Renal cortex interstitium (tissue), 15 donors: ENCODE measurements at places on chromosomes 7 and 10. TPM values are rescaled to one million over a fixed set of nuclear protein-coding genes. Genes with fewer than 3 reads are reported as not detected.

- DNase-seq = no peak
These were observed 913.8 kb downstream of the KCNMA1 start for GRCh38 chr10:76723844-76724243.

DNA sequence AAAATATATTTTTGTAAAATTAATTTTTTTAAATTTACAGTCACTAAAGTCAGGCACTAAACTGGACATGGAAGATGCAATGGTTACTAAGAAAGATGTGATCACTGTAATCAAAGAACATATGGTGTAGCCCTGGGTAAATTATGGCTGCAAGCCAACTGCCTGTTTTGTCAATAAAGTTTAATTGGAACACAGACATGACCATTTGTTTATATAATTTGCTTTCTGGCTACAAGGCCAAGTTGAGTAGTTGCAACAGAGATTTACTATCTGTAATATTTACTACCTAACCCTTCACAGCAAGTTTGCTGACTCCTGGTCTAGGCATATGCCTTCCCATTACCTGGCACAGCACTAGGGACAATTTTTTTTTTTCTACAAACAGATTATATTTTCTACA lies 448.9 kb downstream of the ADRA2A start:
- DNase-seq = no peak

GRCh38 chr10:102117391-102118159 lies 2.6 kb downstream of the LDB1 start:
- DNase-seq = peak; percentile 77

DNA sequence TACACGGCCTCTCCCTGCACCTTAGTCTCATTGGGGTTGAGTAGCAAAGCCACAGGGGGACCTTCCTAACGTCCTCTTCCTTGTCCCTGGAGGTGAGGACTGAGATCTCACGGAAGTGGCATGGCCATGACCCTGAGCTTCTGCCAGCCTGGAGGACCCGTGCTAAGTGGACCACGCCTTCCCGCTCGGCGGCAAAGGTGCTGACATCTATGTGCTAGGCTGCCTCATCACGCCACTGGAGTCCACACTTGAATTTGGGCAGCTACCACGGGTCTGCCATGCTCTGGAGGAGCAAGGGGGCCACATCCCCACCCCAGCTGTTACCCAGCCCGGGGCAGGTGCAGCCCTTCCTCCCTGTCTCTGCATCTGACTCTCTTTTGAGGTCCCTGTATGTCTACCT lies 15.3 kb downstream of the GHRHR start:
- no peak for DNase-seq

GRCh38 chr10:119806334-119807130 lies 66.1 kb downstream of the MCMBP start:
- DNase-seq = no peak

DNA sequence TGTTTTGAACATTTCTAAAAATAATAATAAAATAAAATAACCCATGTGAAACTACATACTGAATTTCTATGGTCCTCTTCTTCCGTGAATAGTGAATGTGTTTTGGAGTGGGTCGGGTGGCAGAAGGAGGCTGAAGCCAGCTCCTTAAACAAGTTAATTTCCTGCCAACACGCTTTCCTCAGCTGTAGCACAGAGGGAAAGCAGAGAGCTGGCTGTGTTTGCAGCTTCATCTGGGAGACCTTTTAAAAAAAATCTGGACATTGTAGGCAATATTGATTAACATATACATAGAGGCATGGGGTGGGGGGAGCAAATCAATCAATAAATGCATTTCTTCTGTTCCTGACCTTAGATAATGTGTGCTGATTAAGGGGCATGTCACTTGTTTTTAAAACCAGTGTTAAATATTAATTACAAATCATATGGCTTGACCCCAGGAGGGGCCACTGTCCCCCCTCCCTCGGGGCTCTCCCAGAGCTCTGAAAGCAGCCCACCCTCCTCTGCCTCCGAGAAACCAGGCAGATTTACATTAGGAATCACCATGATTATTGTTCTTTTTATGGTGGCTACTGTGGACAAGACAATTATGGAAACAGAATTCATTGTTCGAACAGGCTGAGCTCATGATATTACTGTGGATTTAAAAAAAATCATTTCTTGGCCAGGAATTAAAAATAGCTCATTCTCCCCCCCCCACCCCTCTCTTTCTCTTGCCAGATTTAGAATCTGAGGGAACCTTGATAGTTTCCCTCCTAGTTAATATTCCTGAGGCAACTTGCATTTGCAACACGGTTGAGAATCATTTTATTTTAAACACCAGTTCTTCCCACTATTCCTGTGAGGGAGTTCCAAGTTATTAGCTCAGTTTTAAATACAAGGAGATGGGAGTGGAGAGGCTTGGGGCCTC lies 100.5 kb upstream of the CARD11 start:
- DNase-seq = no peak

DNA sequence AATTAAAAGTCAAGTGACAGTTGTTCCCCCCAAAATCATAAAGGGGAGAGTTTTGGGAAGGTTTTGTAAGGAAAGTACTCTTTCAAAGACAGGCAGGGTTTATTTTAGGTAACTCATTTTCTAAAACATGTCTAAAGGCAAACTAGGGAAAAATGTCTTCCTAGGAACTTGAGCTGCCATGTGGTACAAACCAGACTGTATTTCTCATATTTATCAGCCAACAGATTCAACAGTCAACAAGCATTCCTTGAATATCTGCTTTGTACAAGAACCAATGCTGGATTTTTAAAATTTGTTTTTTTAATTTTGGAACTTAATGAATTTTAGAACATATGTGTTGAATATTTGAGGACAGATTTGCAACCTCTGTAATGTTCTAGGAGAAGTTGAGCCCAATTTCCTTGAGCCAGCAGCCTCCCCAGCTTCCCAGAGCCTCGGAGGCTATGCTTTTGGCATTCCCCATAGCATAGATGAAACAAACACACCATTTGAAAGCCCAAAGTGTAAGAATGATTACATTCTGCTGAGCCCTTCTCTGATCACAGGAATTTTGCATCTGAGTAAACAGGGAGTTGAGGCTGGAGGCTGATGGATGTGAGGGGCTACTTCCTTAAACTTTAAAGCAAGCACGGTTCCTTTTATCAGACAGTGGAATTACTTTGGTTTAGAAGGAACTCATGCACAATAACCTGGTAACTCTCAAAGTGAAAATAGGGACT lies 345.1 kb downstream of the RNLS start:
- no peak for DNase-seq

DNA sequence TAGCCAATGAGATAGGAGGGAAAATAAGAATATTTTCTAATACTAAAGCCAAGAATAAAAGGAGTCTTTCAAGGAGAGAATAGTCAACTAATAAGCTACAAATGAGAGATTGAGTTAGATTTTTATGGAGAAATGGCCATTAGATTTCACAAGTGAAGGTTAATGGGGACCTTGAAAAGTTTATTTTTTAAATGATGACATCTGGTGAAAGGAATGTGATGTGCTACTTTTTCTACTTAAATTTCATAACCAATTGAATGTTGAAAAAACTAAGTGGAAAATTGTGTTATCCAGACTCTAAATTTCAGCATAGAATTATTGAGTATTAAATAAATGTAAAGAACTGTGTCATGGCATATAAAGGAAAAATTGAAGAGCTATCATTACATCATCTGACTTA lies 125.7 kb downstream of the TSPAN12 start:
- no peak for DNase-seq

DNA sequence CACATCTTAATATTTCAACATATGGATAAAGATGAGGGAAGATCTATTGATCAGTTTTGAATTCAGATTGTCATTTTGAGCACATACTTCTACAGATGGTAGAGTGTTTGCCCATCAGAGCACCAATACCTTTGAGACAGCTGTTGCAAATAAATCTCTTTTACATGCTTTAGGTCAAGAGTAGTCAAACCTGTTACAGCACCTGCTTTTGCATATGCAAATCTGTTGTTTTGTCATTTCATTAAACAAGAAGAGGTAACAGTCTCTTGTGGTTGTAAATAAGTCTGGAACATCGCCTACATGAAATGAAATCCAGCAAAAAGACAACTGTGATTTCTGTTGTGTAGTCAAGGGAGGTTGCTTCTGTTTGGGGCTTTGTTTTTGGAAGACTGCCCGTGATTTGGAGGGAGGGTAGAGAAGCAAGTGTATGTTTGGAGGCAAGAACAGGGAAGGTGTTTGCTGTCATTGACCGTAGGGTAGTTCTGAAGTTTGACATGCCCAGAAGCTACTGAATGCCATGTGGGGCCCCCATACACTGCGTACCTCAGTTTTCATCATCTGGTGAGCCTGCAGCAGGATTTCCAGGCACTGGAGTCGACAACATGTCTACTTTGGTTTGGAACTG lies 233.6 kb upstream of the PPP1R3A start:
- no peak for DNase-seq

GRCh38 chr7:2503056-2503941 lies 16.3 kb upstream of the LFNG start:
- no peak for DNase-seq

DNA sequence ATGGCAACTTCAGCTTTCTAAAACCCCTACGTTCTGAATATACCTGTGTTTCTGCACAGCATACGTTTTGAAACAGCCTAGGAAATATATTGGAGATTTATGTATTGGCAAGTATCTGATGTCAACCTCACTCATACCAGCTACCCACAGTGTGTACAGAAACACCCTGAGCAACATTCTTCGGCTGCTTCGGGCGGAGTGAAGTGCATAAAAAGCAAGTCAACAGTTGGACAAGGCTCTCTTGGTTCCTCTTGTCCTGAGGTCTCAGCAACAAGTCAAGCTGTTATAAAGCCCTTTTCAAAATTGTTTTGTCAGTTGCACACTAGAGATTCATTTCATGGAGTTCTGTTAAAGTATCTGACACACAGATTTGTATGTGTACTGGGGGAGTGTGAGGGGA lies 40.0 kb upstream of the PAPSS2 start:
- DNase-seq = no peak

DNA sequence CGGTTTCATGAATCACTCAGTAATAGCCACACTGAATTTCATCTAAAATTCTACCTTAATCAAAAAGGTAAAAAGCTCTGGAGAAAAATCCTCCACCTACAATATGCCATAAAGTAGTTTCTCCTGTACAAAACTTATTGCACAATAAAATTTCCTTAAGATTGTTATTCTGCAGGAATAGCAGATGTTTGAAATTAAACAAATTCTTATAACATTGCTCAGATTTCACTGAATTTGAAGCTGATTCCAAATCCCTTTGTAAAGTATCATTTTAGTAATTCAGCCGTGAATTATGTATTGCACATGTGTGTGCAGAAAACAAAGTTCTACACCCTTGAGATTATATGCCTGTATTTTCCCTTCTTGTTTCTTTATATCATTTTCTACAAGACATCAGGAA lies 123.8 kb downstream of the AMPH start:
- DNase-seq = no peak

DNA sequence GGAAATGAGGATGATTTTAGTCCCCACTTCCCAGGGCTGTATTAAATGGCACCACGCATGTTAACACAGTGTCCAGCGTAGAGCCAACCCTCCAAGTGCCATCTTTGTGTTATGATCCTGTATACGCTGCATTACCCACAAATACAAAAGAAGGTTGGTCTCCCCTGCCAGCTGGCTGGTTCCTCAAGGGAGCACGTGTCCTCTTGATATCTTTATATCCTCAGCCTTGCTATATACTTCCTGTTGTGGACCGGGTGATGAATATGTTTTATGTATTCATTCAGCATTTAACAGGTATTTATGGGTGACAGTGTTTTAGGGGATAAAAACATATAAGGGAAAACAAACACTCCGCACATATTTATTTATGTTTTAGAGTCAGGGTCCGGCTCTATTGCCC lies 23.2 kb upstream of the PRRT4 start:
- DNase-seq = no peak

GRCh38 chr10:122273966-122274545 lies 3.0 kb downstream of the BTBD16 start:
- no peak for DNase-seq

- DNase-seq = no peak
These were observed 91.7 kb downstream of the SLC39A12 start for GRCh38 chr10:18043148-18044006.

The CAMK1D gene
- 10.8 TPM for polyA plus RNA-seq

The OR2A1 gene
- 1.1 TPM for polyA plus RNA-seq

The DGKB gene
- 2.2 TPM for polyA plus RNA-seq
